ENCODE measurements at places on chromosomes 16 and 17.

DNA sequence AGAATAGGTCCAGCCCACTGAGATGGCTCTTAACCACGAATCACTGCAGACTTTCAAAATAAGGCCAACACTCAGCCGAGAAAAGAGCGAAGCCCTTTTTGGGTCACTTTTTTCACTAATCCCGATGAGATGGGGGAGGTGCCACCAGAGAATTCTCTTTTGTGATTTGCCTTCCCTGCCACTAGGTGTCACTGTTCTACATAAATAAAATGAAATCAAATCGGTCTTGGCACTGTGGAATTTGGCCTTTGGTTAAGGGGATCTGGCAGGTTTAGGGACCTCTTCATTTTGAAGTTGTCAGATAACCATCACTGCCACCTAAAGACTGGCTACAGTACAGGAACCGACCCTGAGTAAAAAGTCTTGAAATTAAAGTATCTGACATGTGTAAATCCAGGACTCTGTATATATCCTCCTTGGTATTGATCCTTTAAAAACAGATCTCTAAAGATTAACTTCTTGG lies 147.0 kb downstream of the HS3ST4 start:
- peak; percentile 1 for DNase-seq

DNA sequence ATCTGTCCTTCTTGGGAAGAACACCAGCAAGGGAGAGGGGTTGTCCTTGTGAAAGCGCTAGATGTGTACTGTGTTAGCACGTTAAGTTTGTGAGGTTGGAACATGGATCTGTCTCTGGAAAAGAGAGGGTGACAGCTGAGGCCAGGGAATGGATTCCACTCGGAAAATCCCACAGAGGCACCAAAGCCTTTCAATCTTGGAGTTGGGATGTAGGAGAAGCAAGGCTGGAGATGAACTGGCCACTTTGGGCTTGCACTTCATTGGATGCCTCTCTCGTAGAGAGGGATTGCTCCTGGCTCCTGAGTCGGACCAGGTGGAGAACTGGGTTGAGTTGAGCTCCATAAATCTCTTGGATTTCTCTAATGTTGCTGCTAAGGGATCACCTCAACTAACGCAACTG lies 67.2 kb downstream of the CCDC182 start:
- DNase-seq = no peak

GRCh38 chr16:88886845-88887521 lies 20.5 kb upstream of the PABPN1L start:
- no peak for DNase-seq

DNA sequence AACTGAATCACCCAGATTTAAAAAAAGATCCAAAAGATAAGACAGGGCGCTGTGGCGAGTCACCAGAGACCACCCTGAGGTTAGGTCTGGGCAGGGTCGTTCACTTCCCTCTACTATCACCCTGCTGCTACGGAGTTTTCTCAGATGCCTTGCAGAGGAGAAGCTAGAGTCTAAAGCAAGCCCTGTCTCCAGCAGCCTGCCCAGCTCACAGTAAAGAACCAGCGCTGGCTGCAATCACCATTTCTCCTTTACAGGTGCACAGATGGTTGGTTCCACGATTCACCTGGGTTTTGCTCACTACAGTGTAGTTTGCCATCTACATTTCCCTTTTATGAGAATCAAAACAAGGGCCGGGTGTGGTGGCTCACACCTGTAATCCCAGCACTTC lies 71.3 kb downstream of the SRCIN1 start:
- no peak for DNase-seq

DNA sequence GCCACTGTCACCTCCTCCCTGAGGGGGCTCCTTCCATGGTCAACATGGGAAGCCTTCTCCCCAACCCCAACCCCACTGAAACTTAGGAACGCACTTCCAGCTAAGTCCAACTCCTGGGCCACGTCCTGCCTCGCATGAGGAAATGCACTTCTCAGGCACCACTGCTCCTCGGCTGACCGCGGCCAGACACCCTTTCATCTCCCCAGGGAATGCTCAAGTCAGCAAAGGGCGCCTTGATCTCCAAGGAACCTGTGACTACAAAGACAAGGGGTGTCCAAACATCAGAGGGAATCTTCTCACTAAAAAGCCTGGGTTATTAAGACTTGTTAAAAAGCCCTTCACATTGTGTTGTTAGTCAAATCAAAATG lies 124.9 kb upstream of the HSBP1 start:
- DNase-seq = no peak

- no peak for DNase-seq
These were observed 6.5 kb downstream of the CACNA1H start for GRCh38 chr16:1159325-1159972.

- DNase-seq = no peak
These were observed 35.7 kb downstream of the CYTH1 start for GRCh38 chr17:78746263-78746948.

DNA sequence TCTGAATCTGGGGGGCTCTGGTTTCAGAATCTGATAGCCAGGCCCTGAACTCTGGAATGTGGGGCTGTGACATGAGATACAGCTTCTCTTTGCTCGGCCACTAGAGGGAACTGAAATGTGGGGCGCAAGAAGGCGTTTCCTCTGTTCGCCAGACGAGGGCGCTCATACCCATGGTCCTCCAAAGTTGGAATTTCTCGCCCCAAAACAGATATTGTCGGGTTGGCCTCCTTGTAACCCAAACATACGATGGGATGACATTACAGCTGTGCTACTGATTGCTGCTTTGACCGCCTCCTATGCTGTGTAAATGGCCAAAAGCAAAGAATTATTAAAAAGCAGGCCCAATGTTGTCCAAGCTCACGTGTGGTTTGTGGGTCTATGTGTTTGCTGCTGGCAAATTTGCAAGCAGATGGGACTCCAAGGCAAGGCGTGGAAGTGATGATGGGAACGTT lies 13.1 kb upstream of the MSI2 start:
- no peak for DNase-seq

DNA sequence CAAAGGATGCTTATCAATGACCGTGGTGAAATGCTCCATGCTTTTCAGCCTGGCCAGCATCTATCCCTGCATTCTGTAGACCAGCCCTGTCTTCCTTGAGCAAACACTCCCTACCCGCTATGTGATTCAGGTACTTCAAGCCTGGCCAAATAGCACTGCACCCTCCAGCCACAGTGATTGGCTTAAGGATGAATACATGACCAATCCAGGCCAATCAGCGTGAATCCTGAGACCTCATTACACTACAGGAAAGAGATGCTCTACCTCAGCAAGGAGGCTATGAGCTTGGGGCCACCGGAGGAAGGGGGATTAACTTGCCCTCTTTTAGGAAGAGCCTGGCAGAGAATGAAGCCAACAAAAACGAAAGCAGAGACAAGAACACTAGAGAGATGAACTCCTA lies 162.5 kb downstream of the ZNF423 start:
- no peak for DNase-seq

GRCh38 chr17:3594051-3594800 lies 15.0 kb downstream of the TRPV1 start:
- peak; percentile 51 for DNase-seq

DNA sequence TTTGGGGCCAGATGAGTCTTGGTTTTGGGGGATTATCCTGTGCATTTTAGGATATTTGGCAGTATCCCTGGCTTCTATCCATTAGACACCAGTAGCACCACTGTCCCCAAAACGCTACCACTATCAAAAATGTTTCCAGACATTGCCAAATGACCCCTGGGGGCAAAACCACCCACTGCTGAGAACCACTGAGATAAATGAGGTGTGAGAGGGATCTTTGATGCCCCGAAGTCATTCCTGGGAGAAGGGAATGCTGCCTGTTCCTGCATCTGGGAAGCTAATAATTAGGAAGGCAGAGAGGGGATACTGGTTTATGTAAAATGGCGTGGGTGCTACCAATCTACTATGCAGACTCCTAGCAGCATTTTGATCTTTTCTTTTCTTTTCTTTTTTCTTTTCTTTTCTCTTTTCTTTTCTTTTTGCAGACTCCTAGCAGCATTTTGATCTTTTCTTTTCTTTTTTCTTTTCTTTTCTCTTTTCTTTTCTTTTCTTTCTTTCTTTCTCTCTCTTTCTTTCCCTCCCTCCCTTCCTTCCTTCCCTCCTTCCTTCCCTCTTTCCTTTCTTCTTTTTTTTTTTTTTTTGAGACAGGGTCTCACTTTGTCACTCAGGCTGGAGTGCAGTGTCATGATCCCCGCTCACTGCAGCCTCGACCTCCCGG lies 8.8 kb upstream of the MT3 start:
- DNase-seq = no peak

DNA sequence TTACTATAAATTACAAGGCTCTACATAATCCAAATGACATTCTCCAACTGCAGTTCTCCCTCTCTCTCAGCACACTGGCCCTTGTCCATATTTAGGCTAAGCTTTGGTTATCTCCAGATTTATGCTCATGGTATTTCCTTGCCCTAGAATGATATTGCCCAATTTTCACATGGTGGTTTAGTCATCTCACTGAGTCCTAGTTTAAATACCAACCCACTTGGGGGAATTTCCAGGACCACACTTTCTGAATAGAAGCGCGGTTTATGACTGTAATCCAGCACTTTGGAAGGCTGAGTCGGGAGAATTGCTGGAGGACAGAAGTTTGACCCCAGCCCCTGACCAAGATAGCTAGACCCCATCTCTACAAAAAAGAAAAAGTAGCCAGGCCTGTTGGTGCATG lies 280.1 kb upstream of the MON1B start:
- no peak for DNase-seq

GRCh38 chr17:30225112-30225511 lies 10.4 kb downstream of the SLC6A4 start:
- no peak for DNase-seq

- no peak for DNase-seq
These were observed 149.7 kb upstream of the ZFHX3 start for GRCh38 chr16:73197598-73197997.

GRCh38 chr16:13108126-13108525 lies 206.7 kb downstream of the SHISA9 start:
- DNase-seq = no peak

GRCh38 chr17:73188011-73188410 lies 4.8 kb upstream of the COG1 start:
- no peak for DNase-seq

DNA sequence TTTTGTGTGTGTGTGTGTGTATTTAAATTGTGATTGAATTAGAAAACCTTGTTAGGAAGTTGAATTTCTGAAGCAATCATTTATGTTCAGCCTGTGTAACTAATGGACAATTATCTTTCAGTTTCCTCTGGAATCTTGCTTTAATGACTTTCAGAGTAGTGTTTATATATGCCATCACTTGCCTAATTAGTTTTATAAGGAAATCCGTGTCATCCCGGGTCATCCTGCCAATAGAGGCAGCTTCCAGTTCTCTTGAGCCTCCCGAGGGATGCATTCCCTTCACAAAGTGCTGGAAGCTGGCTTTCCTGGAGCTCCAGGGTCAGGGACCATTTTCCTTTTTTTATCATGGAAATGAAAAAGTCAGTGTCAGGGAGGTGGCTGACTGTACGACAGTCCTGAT lies 42.9 kb downstream of the PRKCA start:
- no peak for DNase-seq

- DNase-seq = no peak
These were observed 20.1 kb upstream of the ADCY9 start for GRCh38 chr16:4136229-4136813.

DNA sequence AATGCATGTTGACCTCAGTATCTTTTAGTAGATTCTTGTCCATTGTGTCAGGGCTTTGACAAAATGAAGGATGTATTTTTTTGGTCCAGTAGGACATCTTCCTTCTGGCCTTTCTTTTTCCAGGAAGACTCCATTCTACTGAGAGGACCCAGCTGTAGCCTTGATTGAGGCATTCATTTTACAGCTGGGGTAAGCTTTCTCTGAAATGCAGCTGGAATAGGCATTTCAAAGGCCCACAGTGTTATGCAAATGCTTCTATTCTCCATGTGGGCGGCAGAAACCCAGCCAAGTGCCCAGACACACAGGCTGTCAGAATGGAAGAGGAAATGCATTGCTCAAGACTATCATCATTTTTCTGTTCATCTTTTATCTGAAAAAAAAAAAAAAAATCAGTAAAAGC lies 629.0 kb upstream of the CDH8 start:
- DNase-seq = peak; percentile 30

GRCh38 chr16:49348408-49349176 lies 25.0 kb upstream of the C16orf78 start:
- no peak for DNase-seq

- no peak for DNase-seq
These were observed 10.0 kb downstream of the DUS2 start for GRCh38 chr16:68033101-68033500.

GRCh38 chr17:14831491-14831890 lies 433.6 kb downstream of the PMP22 start:
- no peak for DNase-seq

DNA sequence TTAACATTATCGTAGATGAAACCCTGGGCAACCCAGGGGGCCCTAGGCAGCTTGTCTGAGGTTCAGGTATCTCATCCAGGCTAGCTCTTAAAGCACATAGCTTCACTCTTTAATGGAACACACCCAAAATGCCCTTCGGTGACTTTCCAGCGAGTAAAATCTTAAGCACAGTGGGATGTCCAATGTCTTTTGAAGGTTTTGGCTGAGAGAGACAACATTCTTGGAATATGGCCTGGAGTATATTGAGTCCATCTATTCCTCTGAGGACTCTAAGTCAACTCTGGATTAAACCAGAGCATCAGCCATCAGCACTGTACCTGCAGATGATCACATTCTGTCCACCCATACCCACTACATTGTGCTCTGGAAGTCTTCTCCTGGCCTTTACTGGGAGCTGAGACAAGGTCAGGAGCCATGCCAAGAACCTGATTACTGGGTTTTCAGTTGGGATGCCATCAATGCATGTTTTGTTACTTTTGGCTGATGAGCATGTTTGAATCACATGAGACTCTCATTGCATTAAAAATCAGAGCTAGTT lies 63.4 kb upstream of the CDH11 start:
- DNase-seq = no peak

DNA sequence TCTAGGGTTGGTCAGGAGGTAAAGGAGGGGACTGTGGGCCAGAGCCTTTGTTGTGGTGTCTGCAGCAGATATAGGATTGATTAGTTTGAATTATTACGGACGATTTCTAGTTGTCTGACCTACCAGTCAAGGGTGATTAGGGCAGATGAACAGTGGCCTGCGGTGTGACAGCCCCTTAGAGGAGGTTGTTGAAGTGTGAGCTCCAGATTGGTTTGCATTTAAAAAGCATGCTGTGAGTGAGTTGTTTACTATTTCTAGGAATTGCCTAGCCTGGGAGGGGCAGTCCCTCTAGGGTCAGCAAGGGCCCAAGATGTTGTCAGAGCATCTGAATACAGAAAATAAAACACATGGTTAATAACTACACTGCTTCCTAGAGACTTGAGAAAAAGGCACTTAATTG lies 108.8 kb downstream of the ARHGAP44 start:
- DNase-seq = no peak
